ENCODE measurements at places on chromosomes 7 and 10. TPM values are rescaled to one million over a fixed set of nuclear protein-coding genes. Genes with fewer than 3 reads are reported as not detected.

The CYP3A4 gene
- not detected for total RNA-seq

The GTF2IRD1 gene
- 5.4 TPM for total RNA-seq

The SFTPA1 gene
- total RNA-seq, result not detected

The LIPK gene
- not detected for total RNA-seq

The ARHGAP22 gene
- total RNA-seq, result 86.9 TPM

The KEL gene
- total RNA-seq, result not detected

The ZNF37A gene
- total RNA-seq, result 7.5 TPM

The FAM149B1 gene
- 32.2 TPM for total RNA-seq

The ACTR3C gene
- total RNA-seq, result 0.20 TPM

The OR2A42 gene
- under 0.01 TPM for total RNA-seq

The PNLIP gene
- not detected for total RNA-seq

The CHAT gene
- total RNA-seq, result not detected

The FAM180A gene
- total RNA-seq, result not detected

GRCh38 chr7:77561352-77561751, 24.3 kb downstream of the PTPN12 start:
- no peak for DNase-seq

DNA sequence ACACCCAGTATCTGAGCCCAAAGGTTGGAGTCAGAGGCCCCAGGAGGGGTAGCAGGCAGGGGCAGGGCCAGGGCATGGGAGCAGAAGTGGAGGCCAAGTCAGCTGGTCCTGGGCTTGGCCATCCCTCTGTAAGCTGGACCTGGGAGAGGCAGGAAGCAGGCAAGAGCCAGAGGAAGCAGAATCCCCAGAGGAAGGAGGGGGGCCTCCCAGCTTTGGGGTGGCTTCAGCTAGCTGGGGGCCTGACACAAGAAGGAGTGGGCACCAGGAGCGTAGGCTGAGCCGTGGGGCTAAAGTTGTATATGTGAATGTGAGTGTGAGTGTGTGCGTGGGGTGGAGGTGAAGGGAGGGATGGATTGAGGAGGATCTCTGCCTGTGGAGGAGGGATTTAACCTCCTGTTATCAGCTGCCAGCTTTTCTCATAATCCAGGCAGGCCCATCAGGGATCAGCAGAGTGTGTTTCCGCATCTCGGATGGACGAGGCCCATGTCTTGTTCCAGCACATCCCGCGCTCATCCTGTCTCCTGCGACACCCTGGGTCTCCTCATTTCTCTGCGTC, 54.0 kb downstream of the NEURL1 start:
- DNase-seq, result no peak

GRCh38 chr10:103067484-103067883, 125.6 kb downstream of the NT5C2 start:
- no peak for DNase-seq

GRCh38 chr7:90551036-90551435, 45.1 kb upstream of the CDK14 start:
- DNase-seq, result no peak

GRCh38 chr10:47413531-47414226, 29.6 kb upstream of the ZNF488 start:
- no peak for DNase-seq

DNA sequence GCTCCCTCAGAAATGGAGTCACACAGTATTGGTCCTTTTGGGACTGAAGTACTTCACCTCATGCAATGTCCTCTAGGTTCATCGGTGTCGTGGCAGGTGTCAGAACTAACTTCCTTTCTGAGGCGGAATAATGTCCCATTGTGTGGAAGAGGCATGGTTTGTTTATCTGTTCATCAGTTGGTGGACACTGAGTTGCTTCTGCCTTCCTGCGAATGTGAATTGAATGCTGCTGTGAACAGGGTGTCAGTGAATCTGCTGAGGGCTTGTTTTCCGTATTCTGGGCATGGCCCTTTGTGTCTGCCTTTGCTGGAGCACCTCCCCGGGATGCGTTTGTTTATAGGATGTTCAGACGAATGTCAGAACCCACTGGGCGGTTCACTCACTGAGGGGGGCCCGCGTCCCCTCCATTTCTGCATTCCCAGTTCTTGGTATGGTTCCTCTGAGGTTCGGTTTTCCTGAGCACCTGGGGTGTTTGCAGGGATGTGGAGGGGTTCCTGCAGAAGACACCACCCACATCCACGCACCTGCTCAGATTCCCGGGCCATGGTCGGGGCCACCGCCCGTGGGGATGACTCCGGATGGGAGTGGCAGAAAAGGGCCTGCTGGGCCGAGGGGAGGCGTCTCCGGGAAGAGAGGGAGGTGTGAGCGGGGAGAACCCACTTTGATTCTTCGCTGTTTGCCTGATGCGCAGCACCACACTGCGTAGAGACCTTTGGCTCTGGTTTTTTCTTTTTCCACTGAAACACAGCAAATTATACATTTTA, 33.1 kb downstream of the CHST12 start:
- DNase-seq, result no peak

- peak; percentile 47 for DNase-seq
These were observed 210.7 kb downstream of the SKAP2 start for GRCh38 chr7:26653430-26654399.

DNA sequence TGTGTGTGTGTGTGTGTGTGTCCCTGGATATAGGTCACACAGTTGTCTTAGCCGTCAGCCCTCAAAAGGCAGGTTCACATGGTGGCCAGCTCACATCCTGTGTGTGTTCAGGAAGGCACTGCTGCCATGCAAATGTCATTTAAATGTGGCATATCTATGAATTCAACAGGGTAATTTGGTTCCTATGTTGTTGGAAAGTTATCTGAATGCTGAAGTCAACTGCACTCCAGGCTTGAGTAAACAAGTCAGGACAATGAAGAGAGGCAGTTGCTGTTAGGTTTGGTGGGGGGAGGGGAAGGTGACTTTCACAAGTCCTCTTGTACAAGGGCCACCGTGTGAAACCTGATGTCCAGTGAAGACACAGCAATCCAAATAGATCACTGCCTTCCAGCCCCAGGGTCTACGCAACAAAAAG, 61.1 kb downstream of the PTPRE start:
- DNase-seq, result no peak

DNA sequence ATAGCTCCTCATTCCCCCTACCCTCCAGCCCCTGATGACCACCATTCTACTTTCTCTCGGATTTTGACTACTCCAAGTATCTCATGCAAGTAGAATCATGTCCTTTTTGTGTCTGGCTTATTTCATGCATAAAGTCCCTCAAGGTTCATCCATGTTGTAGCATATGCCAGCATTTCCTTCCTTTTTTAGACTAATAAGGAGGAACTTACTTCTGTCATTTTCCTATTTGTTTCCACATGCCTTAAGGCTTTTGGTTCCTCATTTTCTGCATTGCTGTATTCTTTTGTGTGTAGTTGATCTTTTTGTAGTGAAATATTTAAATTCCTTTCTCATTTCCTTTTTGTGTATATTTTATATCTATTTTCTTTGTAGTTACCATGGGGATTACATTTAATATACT, 376.9 kb downstream of the CALN1 start:
- no peak for DNase-seq

DNA sequence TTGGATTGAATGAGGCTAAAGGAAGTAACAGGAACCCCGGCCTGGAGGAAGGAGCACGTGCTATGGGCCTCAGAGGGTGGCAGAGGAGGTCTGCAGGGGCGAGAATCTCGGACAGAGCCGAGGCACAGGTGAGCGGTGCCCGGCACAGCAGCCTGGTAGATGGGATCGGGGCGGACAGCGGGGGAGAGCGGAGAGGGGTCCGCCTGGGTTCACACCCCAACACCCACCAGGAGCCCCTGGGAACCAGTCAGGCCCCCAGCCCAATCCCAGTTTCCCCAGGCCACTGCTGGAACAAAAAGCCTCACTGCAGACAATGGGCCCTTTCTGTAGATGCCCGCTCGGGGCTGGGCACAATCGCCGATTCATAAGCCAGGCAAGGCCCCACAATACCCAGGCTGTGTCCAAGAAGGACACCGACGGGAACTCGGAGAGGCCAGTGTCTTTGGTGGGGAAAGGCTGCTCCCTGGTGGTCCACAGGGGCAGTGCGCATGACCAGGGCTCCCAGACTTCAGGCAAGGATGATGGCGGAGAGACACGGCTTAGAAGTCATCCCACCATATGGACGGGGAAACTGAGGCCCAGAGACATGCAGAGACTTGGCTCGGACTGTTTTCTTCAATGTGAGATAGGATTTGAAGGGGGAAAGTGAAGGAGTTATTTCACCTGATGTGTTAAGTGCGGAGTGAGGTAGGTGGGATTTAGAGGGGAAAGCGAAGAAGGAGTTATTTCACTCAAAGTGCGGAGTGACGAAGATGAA, 106.9 kb upstream of the GPR26 start:
- DNase-seq, result peak; percentile 22

- no peak for DNase-seq
These were observed 1.6 kb downstream of the C7orf25 start for GRCh38 chr7:42910306-42910705.

GRCh38 chr7:82506702-82507101, 63.1 kb upstream of the CACNA2D1 start:
- no peak for DNase-seq

DNA sequence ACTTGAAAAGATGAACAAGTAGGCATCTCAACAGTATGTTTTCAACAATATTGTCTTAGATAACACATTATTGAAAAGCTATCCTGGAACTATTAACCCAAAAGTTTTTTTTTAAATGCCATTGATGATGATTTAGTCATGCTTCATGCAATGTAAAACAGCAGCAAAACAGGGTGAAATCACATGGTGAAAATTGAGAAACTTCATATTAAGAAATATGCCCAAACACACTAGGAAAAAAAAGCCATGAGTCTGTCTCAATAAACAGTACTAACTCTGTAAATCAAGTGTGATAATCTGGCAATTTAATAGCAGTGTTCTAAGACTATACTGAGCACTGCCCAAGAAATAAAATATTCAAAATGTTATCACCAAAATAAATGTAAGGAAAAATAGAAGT, 613.1 kb downstream of the KCNMA1 start:
- no peak for DNase-seq

DNA sequence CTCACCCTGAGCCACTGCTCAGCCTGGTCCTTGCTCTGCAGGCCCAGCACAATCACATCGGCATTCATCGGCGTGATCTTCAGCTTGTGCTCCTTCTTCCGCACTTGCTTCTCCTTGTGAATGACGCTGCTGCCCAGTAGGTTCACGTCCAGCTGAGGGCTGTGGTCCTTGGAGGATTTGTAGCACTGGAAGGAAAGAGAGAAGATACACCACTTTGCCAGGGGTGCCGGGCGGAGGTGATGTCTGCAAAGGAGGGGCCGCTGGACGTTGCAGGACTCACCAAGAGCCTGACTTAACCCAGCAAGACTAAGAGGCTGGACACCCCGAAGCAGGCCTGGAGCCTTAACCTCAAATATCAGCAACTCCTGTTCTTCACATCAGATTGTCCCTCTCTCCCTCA, 74.8 kb downstream of the VWA2 start:
- no peak for DNase-seq

- DNase-seq, result no peak
These were observed 2.8 kb upstream of the SMARCD3 start for GRCh38 chr7:151251328-151251688.

DNA sequence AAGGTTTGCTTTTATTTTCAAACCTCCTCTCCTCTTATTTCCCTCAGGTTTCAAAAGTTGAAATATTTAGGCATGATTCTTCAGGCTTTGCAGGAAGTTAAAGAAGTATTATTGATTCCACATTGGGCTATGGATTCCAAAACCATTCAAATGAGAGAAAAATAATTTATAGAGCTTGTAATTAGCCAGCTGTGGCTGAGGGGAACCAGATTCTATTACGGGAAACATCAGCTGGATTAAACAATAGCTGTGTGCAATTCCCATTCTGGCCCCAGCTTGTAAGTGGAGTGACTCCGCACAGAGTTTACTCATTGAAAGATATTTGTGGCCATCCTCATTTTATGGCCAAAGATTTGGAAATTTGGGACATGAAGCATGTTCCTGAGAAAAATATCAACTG, 77.0 kb upstream of the PHYHIPL start:
- no peak for DNase-seq

GRCh38 chr7:113715981-113716856, 202.6 kb downstream of the PPP1R3A start:
- no peak for DNase-seq

DNA sequence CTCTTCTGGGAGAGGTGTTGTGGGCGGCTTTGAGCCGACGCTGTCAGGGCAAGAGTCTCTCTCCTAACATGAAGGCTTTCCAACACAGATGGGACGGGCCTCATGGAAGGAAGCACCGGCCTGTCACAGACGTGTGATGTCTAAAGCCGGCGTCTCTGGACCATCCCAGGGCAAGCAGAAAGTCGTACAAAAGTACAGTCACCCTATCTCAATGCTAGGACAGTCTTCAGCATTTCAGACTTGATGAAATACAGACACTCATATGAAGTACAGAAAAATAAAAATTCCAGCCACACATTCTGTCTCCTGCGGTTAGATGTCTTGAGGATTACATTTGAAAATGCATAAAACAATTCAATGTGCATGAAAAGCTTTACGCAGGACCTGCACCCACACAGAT, 30.6 kb downstream of the CYP2W1 start:
- DNase-seq, result no peak

DNA sequence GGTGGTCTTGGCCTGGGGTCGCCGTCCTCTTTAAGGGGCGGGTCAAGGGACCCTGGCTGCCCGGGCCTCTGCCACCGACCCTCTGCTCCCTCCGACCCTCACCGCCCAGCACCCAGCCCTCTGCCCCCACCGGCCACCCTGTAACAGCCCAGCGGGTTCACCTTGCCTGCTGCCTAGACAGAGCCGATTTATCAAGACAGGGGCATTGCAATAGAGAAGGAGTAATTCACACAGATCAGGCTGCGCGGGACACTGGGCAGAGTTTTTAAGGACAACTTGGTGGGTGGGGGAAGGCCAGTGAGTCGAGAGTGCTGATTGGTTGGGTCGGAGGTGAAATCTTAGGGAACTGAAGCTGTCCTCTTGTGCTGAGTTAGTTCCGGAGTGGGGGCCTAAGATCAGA, 779 bp upstream of the ADCK2 start:
- no peak for DNase-seq

GRCh38 chr7:151895631-151896031, 18.7 kb upstream of the PRKAG2 start:
- no peak for DNase-seq

DNA sequence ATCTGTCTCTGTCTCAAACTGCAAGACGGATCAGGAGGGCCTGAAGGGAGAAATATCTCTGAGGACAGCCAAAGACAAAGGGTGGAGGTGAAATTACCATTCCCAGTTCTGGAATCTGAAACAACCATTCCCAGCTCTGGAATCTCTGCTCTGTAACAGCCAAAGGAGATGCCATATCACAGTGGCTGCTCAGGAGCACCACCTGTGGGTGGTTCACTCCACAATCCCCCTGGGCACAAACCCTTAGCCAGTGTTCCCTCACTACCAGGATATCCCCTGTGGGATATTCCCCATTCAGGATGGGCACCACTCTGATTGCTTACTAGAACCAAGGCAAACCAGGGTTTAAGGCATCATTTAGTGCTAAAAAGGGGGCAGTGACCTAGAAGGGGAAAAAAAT, 199.0 kb downstream of the HTR7 start:
- DNase-seq, result no peak

GRCh38 chr7:32616625-32617024, 121.3 kb downstream of the AVL9 start:
- peak; percentile 20 for DNase-seq

DNA sequence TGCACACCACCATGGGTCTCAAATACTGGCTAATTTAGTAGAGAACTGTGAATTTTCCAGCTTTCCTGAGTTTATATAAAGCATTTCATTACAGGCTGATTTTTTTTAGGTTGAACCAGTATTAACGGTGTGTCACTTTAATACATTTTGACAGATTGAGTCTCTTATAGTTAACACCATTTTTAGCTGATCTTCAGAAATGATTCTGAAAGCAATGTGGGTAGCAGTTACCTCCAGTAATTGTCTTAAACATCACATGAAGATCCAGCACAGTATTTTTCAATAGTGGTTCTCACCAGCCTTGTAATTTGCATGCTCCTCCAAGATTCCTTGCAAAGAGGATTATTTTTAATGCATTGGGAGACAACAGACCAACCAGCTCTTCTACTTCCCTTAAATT, 693.6 kb downstream of the PHTF2 start:
- DNase-seq, result no peak

Measured in pulmonary artery endothelial cell (primary cell).